ENCODE measurements at places on chromosomes 7 and 10.

DNA sequence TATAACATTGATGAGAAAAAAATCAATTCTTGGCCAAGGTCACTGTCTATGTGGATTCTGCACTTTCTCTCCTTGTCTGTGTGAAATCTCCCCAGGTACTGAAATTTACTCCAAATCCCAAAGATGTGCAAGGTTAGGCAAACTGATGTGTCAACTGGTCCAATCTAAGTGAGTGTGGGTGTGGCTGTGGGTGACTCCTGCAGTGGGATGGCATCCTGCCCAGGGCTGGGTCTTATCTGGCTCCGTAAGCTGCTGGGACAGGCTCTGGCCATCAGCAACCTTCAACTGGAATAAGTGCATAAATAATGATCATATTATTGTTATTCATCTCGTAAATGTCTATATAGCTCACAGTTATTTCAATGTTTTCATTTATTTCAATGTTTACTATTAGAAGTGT is 79.3 kb downstream of the JCAD start:
- DNase-seq: no peak

- no peak for DNase-seq
These were observed 31.6 kb downstream of the ELMO1 start for GRCh38 chr7:37417107-37417474.

DNA sequence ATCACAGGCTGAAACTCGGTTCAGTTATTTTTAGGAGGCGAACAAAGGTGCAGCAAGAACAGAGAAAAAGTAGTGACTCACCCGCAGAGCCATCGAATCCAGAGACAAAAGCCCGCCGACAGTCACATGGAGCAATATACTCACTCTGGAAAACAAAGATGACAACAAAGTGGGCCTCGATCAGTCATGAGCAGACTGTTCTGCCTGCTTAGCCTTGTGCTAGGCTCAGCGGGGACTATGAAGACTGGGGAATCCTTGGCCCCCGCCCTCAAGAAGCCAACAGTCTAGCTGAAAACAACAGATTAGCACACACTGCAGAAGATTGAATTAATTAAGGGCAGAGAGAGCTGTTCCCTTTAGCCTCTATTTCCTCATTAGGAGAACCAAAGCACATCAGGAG is 30.4 kb downstream of the XPNPEP1 start:
- peak; percentile 24 for DNase-seq

DNA sequence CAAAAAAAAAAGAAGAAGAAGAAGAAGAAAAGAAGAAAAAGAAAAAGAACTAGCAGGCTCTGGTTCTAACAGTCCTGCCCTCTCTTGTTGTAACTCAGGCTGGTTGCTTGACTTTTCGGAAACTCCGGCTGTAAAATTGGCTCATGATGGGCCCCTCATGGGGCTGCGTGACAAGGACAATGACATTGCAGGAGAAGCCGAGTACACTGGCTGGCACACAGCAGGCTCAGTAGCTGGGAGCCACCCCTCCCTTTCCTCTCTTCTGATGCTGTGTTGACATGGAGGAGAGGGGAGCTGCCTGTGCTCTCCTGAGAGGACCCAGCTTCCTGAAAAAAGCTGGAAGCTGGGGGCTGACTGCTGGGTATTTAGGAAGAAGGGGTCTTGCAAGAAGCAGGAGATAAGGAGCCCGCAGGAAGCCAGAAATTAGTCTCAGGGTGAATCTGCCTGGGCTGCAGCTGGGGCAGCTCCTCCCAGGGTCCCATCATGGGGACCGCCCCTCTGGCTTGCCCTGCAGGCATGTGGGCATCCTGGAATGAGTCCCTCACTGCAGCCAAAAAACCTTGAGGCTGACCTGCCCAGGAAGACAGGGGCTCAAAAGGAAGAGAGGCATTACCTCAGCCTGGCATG is 14.6 kb upstream of the GPR26 start:
- no peak for DNase-seq

DNA sequence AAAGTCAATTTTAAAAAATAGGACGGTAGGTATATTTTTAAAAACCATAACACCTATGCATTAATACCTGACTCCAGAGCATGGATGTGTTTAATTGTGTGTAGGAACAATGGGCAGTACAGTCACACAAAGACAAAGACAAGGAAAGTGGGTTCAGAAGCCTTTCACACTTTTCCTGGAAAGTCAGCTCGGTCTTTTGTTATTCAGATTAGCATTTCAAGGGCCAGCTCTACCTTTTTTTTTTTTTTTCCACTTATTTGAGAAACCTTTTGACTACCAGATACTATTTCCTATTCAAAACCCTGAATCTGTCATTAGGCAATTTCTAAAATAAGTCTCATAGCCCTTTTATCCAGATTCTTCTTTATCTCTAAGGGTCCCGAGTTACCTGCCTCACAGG is 401.9 kb downstream of the PARD3 start:
- no peak for DNase-seq

DNA sequence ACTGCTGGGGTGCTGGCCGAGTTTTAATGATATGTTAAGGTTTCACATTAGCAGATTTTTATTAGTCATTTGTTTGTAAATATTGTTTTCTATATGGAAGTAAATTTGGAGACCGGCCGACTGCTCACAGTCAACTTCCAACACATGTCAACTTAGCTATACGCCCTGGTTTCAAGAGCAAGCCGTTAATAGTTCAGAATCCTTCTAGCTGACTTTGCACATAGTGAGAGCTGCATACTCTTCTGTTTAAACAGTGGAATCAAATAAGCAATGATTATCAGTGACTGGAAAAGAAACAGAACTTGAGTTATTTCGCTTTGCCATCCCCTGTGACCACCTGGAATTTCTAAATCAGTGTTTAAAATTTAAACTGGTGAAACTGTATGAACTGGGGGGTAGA is 109.9 kb downstream of the PFKFB3 start:
- DNase-seq: no peak

- no peak for DNase-seq
These were observed 57.1 kb downstream of the ABCB1 start for GRCh38 chr7:87543623-87544022.

DNA sequence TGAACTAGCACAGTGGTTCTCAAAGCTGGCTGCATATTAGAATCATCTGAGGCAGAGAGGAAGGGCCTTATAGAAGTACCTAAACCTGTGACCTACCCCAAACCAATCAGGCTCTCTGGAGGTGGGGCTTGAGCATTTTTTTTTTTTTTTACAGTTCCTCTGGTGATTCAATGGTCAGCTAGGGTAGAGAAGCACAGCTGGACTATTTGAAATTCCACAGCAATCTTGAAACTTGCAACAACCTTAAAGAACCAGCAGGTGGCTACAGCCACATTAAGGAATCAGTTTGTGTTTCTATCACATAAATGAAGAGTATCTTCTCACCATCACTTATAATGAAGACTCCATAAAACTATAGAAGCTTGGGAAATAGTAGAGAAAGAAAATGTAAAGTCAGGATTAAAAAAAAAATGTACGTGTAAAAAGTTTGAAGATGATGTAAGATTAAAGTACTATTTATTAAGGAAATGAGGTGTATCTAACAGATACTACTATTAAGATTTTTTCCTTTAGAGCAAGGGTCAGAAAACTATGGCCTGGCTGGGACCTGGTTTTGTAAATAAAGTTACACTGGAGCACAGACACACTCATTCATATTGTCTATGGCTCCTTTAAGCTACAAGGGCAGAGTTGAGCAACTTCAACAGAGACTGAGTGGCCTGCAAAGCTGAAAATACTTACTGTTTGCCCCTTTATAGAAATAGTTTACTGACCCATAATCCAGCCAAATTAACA is 3.8 kb downstream of the RTKN2 start:
- no peak for DNase-seq

DNA sequence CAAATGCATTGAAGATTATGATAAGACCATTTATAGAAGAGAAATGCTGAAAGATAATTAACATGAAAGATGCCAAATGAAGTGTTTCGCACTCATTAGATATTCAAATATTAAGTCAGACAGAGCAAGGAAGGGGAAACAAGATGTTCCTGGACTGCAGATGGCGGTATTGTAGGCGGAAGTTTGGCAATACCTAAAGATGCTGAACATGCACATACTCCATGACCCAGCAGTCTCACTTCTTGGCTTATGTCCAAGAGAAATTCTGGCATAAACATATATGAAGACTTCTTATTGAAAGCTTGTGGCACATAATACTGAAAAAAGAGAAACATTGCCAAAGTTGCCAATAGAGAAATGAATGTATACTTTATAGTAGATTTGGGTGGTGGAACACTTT is 325.4 kb upstream of the SEMA3C start:
- DNase-seq: no peak

- DNase-seq: no peak
These were observed 54.1 kb upstream of the RNF148 start for GRCh38 chr7:122756860-122757259.

GRCh38 chr10:963655-964054 is 24.6 kb upstream of the GTPBP4 start:
- DNase-seq: no peak

DNA sequence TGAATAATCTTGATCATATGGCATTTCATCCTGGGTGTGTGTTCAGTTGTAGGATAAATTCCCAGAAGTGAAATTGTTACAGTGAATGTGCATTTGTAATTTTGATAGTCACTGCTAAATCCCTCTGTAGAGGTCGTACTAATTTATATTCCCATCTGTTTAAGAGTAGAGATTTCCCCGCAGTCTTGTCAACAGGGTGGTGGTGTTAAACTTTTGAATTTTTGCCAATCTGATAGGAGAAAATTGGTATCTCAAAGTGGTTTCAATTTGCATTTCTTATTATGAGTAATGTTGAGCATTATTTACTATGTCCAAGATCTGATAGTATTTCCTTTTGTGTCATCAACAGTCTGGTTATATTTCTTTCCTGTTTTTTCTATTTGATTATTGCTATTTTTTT is 101.7 kb downstream of the AUTS2 start:
- no peak for DNase-seq

DNA sequence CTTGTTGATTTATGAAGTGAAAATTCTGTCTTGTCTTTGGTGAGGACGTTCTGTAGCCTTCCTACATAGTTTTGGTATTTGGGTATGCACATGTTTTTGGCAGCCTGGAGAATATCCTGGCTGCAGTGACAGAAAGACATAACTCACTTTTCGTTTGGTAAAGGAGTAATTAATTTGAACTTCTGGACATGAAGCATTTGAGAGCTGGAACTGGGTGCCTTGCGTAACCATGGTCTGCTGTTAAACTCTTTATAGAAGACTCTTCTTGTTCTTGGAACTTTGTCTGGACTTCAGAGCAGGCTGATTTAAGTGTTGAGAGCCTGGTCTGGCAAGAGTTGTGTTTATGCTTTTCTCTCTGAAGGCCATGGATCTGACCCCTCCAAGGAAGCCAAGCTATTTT is 231.3 kb downstream of the LRMDA start:
- peak; percentile 70 for DNase-seq

DNA sequence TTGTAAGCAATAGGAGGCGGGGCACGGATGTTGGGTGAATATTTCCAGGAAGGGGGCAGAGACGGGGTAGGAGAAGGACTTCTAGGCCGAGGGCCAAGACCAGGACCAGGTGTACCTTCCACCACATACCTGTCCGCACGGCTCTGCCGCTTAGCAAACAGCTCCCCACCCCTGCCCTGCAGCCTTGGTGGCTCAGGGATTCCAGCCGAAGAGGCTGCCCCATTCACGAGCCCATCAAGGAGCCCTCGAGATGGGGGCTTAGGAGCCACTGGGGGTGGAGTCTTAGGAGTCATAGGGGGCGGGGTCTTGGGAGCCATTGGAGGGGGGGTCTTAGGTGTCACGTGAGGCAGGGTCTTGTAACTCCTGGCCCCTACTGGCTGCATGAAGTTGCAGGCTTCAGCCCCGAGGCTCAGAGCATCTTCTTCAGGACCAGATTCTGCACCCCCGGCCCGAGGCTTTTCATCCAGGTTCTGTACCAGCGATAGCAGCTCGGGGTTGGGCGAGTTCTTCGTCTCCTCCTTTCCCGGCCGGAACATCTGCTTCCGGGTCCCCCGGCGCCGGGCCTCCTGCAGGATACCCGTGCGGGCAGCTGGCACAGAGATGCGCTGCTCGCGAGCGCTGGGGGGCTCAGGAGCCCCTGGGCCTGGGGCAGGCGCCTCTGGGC is 6.1 kb upstream of the MYOZ1 start:
- no peak for DNase-seq

GRCh38 chr10:10730471-10731043 is 287.1 kb upstream of the CELF2 start:
- DNase-seq: no peak

- no peak for DNase-seq
These were observed 6.8 kb downstream of the VIPR2 start for GRCh38 chr7:159137906-159138305.

- no peak for DNase-seq
These were observed 213.5 kb upstream of the ZNF32 start for GRCh38 chr10:43861966-43862751.
